ENCODE measurements at places on chromosomes 2 and 18.

DNA sequence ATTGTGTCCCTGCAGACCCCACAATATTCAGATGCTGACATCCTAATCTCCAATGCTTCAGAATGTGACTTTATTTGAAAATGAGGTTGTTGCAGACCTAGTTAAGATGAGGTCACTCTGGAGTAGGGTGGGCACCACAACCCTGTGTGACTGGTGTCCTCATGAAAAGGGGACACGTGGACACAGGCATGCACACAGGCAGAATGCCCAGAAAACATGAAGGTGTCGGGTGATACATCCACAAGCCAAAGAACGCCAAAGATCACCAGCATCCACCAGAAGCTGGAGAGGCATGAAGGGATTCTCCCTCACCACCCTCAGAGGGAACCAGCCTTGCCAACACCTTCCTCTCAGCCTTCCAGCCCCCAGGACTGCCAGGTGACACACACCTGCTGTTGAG, 69.3 kb downstream of the AFF3 start:
- no peak for DNase-seq

DNA sequence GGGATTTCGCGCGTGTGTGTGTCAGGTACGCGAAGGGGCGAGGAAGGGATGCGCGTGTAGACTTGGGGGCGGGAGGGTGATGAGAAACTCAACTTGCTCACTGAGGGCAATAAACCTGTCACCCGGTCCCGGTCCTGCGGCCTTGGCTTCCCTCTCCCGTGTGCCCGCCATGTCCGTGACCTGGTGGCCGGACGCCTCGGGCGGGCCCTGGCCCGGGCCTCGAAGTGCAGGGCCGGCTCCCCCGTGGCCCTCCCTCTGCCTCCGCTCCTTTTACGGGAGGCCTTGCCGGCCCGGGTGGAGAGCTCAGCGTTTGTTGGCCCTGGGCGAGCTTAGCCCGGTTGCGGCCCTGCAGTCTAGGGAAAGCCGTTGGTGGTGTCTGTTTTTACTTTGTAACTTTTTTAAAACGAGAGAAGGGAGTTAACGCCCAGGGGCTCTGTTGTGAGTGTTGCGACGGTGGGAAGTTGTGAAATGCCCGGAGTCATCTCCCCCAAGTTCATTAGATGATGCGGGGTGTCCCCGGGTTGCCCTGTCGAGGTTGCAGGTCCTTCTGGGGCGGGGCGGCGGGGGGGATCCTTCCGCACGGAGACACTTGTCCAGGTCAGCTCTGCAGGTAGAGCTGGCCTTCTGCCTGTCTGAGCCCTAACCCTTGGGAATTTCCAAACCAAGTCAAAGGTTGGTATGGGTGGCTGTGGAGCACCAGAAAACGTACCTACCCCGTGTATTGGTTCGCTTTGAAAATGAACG, 883 bp downstream of the SMCHD1 start:
- no peak for DNase-seq

GRCh38 chr18:57438743-57439608, 3.8 kb downstream of the ONECUT2 start:
- DNase-seq, result no peak

DNA sequence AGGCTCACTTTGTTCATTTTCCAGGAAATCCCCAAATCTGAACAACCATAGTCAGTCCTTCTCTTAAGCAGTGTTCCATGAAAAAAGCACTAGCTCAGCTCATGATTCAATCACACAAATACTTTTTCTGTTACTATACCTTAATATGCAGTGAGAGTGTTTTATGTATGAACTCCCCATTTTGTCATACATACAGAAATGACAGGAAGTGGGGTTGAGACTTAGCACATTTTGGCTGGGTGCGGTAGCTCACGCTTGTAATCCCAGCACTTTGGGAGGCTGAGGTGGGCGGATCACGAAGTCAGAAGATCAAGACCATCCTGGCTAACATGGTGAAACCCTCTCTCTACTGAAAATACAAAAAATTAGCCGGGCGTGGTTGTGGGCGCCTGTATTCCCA, 55.2 kb upstream of the DTNB start:
- no peak for DNase-seq

- DNase-seq, result no peak
Observed at GRCh38 chr2:201978986-201979385, 54.7 kb upstream of the FZD7 start.

DNA sequence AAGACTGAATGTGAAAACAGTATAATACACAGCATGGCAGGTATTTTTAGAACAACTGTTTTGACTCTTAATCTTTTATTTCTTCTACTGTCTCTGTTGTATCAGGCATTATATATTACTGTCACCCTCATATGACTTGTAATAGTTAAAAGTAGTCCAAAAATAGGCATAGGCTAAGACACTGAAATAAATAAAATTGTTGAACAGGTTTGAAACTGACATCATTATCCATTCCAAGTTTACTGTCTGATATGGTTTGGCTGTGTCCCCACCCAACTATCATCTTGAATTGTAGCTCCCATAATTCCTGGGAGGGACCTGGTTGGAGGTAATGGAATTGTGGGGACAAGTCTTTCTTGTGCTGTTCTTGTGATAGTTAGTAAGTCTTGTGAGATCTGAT, 91.4 kb upstream of the CDH19 start:
- no peak for DNase-seq

GRCh38 chr2:143690235-143690634, 561.0 kb downstream of the ARHGAP15 start:
- no peak for DNase-seq

- DNase-seq, result no peak
Observed at GRCh38 chr2:146392631-146393030, 1452.2 kb upstream of the ACVR2A start.

DNA sequence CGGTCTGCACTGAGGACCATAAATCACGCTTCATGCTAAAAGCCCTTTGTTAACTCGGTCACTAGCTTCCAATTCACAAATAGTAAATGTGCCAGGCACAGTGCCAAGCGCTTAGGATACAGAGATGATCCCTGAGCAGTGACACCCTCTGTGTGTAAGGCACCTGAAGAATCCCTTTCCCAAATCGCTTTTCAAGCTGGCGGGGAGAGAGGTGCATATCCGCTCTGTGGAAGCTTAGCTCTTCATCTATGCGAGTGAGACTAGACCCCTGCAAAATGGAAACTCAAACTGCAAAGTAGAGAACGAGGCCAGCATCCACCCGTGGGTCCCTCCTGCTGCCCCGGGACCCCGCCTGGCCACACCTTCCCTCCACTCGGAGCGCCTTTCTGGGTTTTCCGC, 2.4 kb downstream of the PIEZO2 start:
- no peak for DNase-seq

DNA sequence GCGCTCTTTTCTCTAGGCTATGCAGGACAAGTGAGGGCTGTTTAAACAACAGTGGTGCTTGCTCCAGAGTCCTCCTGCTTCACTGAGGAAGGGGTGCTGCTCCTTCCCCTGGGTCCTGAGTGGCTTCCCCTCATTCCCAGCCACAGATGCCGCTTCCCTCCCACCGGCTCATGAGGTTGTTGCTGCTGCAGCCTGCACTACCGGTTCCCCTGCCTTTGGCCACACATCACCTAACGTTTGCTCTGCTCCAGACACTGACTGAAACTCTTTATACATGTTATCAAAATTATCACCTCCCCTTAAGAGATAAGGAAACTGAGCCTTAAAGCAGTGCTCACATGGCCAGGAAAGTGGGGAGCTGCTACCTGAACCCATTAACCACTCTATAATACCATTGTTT, 130.8 kb upstream of the LGALSL start:
- no peak for DNase-seq

- DNase-seq, result no peak
Observed at GRCh38 chr2:64784168-64785061, 130.7 kb upstream of the SERTAD2 start.

DNA sequence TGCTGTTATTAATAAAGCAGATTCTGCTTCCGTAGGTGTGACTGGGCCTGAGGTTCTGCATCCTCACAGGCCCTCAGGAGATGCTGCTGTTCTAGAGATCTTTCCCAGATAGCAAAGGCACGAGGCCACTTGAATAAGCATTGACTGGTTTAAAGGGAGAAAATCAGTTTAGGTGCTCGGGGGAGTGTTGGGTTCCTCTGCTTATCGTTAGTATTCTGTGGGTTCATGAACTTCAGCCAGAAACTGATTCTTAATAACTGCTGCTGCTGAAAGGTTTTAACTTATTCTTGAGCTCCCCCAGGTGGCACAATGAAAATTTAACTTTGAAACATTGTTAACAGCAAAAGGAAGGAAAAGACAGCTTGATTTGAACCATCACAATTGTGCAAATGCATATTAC, 56.9 kb downstream of the ITGA6 start:
- no peak for DNase-seq

GRCh38 chr2:215728504-215729065, 284.8 kb downstream of the MREG start:
- DNase-seq, result peak; percentile 40

GRCh38 chr2:106614511-106615291, 127.5 kb downstream of the CD8B2 start:
- DNase-seq, result no peak

DNA sequence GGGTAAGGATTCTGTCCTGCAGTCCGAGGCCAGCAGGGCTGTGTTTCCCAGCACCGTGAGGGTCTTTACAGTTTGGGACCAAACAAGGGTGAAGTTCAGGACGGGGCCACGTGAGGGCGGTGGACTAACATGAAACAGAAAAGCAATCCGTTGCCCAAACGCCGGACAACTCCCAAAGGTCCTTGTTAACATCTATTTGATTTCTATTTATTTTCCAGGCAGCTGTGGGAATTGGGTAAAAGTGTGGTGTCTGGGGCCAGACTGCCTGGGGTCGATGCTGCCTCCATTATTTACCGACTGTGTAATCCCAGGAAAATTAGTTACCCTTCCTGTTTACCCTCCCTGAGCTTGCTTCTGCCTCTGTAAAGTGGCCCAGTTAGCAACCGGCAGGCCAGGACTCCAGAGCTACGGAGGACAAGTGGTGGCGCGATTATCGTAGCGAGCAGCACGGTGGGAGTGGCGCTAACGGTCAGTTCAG, 66.3 kb upstream of the TCF7L1 start:
- DNase-seq, result peak; percentile 50

GRCh38 chr2:23134726-23135125, 250.3 kb upstream of the KLHL29 start:
- DNase-seq, result no peak

DNA sequence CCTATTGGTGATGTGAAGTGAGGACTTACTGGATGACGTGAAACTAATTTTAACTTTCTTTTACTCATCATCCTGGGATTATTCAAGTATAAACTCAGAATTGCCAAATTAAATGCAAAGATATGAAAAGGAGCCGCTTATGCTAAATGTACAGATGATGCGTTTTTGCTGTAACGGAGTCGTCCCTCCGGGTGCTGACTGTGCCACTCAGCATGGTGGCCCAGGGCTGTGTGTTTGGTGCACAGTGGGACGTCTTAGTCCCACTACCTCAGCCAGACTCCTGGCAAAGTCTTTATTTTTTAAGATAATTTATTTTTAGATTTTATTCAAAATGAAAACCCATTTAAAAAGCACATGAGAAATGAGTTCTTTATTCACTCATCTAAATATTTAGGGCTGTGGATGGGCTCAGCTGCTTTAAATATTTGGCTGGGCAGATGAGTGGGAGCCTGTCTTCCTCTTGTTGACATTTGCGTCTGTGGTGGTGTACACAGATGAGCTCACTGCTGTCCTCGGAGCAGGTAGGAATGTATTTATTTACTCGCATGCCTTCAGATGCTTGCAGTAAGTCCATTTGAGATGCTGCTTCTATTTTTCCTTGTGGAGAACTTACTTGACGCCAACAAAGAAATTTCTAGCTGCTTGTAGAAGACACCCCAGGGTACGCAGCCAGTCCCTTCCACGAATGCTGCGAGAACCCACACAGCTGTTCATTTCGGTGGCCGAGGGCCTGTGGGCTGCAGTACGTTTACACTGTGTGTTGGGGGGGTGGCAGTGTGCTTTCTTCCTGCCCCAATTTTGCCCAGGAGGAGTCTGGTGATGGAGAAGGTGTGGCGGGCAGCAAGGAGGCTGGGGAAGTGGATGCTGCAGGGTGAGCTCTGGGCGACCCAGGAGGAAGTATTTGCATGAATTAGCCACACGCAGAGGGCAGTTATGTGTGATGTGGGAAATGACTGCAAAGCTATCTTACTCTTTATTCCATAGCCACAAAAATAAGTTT, 105.0 kb downstream of the AGAP1 start:
- no peak for DNase-seq

- no peak for DNase-seq
Observed at GRCh38 chr18:45467293-45467692, 148.0 kb upstream of the SLC14A2 start.

- DNase-seq, result no peak
Observed at GRCh38 chr2:147173798-147174197, 671.0 kb upstream of the ACVR2A start.

GRCh38 chr2:43469094-43469493, 126.7 kb downstream of the THADA start:
- DNase-seq, result no peak

GRCh38 chr2:133608291-133608690, 40.0 kb upstream of the NCKAP5 start:
- no peak for DNase-seq
